Activated CD4-positive, alpha-beta T cell treated with anti-CD3 and anti-CD28 coated beads, Interleukin-2, Interleukin-4, amounts not matched to agents 100 ng/mL and 50 ng/mL, durations not matched to agents 16 hours and 8 hours (primary cell): ENCODE measurements at places on chromosomes 4 and X.

DNA sequence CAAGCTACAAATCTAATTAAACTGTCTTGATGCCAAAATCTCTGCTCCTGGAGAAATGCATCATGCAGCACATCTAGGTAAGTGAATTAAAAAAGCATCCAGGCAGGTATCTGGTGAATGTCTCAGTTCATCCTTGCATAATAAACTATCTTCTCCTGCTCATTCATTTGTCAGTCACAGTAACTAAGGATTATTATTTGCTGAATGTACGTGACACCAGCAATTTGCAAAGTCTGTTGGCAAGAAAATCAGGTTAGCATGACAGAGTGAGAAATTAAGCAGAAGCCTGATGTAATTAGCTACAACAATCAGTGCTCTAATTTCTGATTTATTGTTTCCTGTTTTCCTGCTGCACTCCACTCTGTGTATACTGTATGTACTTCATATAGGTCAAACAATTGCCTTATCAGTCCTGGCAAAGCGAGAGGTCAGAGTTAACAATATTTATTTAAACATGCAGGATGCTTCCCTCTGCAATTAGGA, 213.6 kb downstream of the FBXO8 start:
- no peak for DNase-seq

- DNase-seq, result no peak
Measured at GRCh38 chrX:140502491-140503237, 2.2 kb downstream of the SOX3 start.

GRCh38 chrX:926070-926469, 286.4 kb downstream of the CRLF2 start:
- no peak for DNase-seq

DNA sequence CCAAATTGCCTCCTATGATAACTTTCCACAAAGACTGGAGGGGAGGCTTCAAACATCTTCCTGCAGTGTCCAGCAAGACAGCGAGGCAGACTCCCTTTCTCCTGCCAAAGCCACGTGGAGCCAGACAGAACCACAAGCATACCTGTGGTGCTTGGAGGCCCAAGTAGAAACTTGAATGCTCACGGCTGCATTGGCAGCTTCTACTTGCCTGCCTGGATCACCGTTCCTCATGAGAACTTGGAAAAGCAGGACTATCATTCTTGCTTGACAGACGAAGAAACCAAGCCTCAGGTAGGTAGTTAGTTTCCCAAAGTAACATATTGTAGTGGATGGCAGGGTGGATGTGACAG, 216.3 kb upstream of the SFRP2 start:
- no peak for DNase-seq

GRCh38 chr4:90495211-90495610, 368.0 kb downstream of the CCSER1 start:
- no peak for DNase-seq

DNA sequence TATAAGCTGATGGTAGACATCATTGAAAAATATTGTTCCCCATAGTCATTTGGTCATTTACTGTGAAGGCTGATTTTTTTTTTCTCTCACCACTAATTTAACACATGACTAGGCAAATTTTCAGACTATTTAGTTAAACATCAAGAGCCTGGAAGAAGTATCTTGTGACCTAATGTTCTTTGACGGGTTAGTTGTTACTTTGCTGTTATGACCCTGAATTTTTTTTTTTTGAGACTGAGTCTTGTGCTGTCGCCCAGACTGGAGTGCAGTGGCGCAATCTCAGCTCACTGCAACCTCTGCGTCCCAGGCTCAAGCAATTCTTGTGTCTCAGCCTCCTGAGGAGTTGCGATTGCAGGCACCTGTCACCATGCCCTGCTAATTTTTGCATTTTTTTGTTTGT, 67.0 kb downstream of the HPF1 start:
- no peak for DNase-seq

DNA sequence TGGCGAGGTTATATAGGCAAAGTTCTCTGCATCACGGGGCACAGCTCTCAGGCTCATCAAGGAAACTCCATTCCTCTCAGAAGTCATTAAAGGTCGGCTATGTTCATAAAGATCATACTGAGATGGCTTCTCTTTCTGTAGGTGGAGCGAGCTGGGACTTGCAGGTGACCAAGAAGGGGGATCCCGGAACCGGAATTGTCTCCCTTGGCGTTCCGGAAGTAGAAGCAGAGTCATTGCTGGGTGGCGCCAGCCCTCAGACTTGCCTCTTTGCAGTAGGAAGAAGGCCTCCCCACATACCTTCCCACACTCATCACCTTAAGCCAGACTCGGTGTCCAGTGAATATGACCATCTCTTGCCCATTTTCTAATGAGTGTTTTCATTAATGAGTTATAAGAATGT, 17.9 kb upstream of the HPGD start:
- no peak for DNase-seq

- no peak for DNase-seq
Measured at GRCh38 chrX:123964156-123964834, 2.8 kb downstream of the STAG2 start.

GRCh38 chr4:115234405-115235093, 121.1 kb upstream of the NDST4 start:
- peak; percentile 19 for DNase-seq

DNA sequence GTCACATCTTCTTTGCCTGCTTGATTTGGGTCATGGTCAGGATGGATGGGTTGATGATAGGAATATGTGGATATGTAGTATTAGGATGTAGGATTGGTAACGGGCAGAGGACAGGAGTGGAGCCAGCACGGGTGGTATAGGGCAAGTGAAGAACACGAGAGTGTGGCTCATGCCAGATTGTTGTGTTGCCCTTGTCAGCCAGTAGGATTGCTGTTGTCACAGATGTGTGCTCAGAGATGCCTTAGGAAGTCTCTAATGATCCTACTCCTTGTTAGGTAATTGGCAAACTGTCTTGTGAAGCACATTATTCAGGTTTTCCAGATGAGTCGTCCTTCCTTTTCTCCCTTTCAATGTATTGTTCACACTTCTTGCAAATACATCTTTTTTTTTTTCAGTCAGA, 5.5 kb downstream of the ATP10D start:
- peak; percentile 22 for DNase-seq

- DNase-seq, result no peak
Measured at GRCh38 chrX:123432361-123433150, 248.5 kb downstream of the GRIA3 start.

GRCh38 chr4:20203508-20203907, 48.2 kb upstream of the SLIT2 start:
- no peak for DNase-seq

GRCh38 chrX:16892504-16893362, 22.6 kb upstream of the RBBP7 start:
- peak; percentile 80 for DNase-seq

DNA sequence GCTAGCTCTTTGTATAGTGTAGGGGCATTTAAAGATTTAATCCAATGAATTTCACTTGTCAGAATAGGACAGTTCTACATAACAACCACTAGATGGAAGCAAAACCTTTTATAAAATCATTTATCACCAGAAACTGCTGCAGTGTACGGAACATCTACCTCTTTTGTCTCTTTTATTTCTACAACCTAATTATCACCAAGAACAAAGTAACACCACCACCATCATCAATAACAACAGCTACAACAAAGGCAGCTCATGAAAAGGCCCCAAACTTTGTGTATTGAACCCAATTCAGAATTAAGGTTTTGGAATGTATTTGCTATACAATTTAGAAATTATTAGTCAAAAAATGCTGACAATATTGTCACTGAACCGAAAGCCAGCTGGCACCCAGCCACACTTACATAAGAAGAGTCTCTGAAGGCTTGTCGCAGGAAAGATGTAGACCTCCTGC, 260.9 kb upstream of the RPS6KA3 start:
- peak; percentile 42 for DNase-seq

DNA sequence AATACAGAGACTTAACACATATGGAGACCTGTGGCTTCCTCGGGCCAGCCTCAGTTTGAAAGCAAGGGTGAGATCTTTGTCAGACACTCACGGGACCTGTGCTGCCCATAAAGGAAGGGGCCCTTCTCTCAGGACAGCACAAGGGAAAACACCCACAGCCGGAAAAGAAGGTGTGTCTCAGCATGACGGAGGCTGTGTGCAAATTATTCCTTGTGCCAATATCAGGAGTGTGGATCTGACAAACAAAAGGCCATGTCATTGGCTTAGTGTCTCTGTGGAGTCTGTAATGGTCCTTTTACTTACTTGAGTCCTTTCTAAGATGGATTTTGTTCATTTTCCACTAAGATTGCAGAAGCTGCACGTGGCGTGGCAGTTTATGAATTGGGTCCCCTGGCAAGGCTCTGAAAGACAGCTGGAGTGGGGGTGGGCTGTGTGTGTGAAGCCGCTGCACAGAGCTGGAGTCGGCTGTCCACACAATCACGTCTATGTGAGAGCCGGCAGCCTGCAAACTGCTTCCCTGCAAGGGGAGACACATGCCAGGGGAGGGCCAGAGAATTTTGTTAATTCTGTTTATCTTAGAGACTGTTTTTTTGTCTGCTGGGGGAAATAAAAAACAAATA, 1.9 kb downstream of the ENPP6 start:
- no peak for DNase-seq

GRCh38 chr4:40613456-40613855, 16.2 kb downstream of the RBM47 start:
- no peak for DNase-seq

GRCh38 chrX:11750046-11750445, 8.0 kb upstream of the MSL3 start:
- DNase-seq, result no peak

GRCh38 chr4:137664416-137664815, 132.1 kb upstream of the PCDH18 start:
- DNase-seq, result no peak

DNA sequence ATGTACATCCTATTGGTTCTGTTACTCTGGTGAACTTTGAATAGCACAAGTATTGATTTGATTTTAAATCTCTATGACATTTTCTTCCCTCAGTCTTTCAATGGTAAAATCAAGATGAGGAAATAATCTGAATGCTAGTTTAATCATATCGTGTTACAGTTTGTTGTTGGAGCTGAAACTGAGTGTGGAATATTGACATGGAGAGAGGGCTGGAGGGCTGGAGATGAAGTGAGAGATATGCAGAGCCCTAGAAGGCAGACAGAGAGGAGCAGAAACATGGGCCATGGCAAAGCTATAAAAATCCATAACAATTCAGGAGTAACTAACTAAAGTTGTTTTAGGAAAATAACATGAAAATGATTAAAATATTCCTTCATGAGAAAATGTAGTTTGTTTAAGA, 141.1 kb downstream of the BANK1 start:
- DNase-seq, result no peak

DNA sequence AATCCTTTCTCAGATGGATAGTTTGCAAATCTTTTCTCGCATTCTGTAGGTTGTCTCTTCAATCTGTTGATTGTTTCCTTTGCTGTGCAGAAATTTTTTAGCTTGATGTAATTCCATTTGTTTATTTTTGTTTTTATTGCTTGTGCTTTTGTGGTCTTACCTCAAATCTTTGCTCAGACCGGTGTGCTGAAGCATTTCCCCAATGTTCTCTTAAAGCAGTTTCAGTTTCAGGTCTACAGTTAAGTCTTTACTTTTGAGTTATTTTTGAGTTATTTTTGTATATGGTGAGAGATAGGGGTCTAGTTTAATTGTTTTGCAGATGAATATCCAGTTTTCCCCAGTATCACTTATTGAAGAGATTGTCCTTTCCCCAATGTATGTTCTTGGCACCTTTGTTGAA, 18.2 kb upstream of the SLC25A14 start:
- DNase-seq, result no peak

DNA sequence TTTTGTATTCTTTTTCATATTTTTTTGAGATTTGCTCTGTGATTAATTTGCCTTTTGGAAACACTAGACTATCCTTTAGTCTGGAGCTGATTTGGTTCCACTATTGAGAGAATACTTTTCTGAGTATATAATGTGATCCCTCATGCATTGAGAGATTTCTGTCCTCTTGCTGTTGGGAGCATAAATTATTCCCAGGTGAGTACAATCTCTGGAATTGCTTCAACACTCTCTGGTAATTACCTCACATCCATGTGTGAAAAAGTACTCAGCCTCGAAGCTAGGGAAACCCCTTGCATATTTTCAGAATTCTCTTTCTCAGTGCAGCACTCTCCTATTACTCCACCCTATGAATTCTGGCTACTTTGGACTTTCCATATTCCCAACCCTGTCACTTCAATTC, 550.0 kb downstream of the RAPGEF2 start:
- no peak for DNase-seq

GRCh38 chr4:87032884-87033533, 98.2 kb downstream of the AFF1 start:
- no peak for DNase-seq

DNA sequence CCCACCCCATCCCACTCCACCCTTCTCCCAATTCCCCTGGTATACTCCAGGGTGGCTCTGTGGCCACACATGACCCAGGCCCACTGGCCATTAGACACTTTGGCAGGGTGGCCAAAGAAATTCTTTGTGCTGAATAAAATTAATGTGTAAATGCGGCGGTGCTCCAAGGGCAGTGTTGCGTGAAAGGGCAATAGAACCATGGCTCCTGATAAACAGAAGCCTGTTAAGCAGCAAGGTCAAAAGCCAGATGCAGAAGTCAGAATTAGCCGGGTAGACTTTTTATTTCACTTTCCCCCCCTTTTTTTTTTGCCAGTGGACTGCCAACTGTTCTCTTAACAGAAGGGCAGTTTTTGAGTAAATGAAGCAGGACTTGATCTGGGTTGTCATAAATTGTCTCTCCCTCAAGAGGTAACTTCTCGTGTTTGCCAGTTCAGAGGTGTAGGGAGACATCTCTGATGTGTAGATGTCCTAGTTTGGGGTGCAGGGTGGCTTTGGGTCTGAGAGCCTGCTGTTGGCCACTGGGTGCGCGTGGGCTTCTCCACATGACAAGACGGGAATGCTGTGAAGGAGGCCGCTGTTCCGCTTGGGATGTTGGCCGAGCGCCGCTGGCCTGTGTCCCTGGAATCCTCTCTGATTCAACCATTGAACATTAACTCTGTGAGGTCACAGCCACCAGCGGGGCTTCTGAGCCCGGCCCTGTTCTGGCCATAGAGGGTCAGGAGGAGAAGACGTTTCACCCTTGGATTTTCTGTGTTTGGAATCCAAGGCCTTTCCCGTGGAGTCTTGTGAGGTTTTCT, 139.5 kb downstream of the TBL1X start:
- no peak for DNase-seq

DNA sequence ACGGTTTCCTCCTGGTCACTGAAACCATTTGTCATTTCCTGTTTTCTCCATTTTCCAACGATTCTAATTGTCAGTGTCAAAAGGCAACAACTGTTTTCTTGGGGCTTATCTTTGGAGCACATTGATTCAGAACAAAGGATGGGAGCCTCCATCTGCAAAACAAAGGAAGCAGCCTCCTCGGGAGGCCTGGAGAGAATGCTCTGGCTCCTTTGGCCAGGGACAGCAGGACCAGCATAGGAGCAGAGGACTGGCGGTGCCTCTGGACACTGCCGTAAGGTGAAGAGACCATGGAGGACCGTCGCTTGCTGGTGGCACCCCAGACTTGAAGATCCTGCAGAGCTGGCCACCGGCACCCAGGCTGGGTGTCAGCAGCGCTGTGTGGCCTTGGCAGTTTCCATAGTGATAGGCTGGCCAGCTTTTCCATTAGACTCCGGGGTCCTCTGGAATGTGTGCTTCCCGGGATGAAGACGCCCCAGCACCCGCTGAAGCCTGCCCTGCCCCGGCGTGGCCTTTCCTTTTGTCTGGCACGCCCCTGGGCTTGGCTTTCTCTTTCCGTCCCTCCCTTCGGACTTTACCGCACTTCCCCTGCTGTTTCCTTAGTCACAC, 61.1 kb upstream of the MTM1 start:
- no peak for DNase-seq

GRCh38 chr4:156620786-156621185, 350.8 kb downstream of the PDGFC start:
- no peak for DNase-seq

- DNase-seq, result no peak
Measured at GRCh38 chr4:133839326-133839725, 362.3 kb downstream of the PABPC4L start.
